Activated CD8-positive, alpha-beta memory T cell treated with anti-CD3 and anti-CD28 coated beads, Interleukin-2, amount 10 ng/mL, durations not matched to agents 7 days and 5 days (primary cell): ENCODE measurements at places on chromosomes 12 and 14. TPM values are rescaled to one million over a fixed set of nuclear protein-coding genes. Genes with fewer than 3 reads are reported as not detected.

Gene RFX4
- total RNA-seq: not detected

Gene GUCY2C
- total RNA-seq: not detected

Gene SMCO3
- total RNA-seq: not detected

Gene ABCC9
- 0.07 TPM for total RNA-seq

Gene ST8SIA1
- total RNA-seq: 4.6 TPM

Gene CLEC2A
- total RNA-seq: not detected

Gene PLEK2
- total RNA-seq: 0.44 TPM

Gene MSRB3
- total RNA-seq: not detected

Gene DPY19L2
- 5.2 TPM for total RNA-seq

Gene SYCP3
- total RNA-seq: 2.0 TPM

Gene PLXNC1
- total RNA-seq: 10.4 TPM

Gene DPPA3
- total RNA-seq: not detected

Gene MMP19
- not detected for total RNA-seq

Gene RDH16
- total RNA-seq: 0.35 TPM

Gene CACNA1C
- total RNA-seq: 0.26 TPM

Gene TMPO
- 399 TPM for total RNA-seq

Gene PSMC1
- 93.1 TPM for total RNA-seq

Gene CAPS2
- 9.3 TPM for total RNA-seq

Gene SLCO1B1
- total RNA-seq: not detected

Gene CLEC6A
- not detected for total RNA-seq

Gene SIX1
- total RNA-seq: 0.47 TPM

Gene RAD9B
- total RNA-seq: 1.8 TPM

Gene KCNH3
- total RNA-seq: 1.1 TPM

Gene EXOC3L4
- total RNA-seq: not detected

Gene FBLN5
- total RNA-seq: 0.23 TPM

Gene METTL3
- total RNA-seq: 94.1 TPM

Gene ART4
- total RNA-seq: not detected
